Aorta (tissue), 5 donors: ENCODE measurements at places on chromosomes 7 and 10. TPM values are rescaled to one million over a fixed set of nuclear protein-coding genes. Genes with fewer than 3 reads are reported as not detected.

OR2A12 gene
- not detected for polyA plus RNA-seq

TAS2R3 gene
- polyA plus RNA-seq: 0.15 TPM

FAM221A gene
- 9.8 TPM for polyA plus RNA-seq

CRYGN gene
- 1.4 TPM for polyA plus RNA-seq

FKBP6 gene
- not detected for polyA plus RNA-seq

PCBD1 gene
- 84.3 TPM for polyA plus RNA-seq

MNX1 gene
- polyA plus RNA-seq: not detected

POT1 gene
- polyA plus RNA-seq: 19.7 TPM

WDFY4 gene
- 1.9 TPM for polyA plus RNA-seq

TMEM225B gene
- 1.3 TPM for polyA plus RNA-seq

MYL7 gene
- polyA plus RNA-seq: 2.6 TPM

PLXNA4 gene
- 1.3 TPM for polyA plus RNA-seq

WNT8B gene
- polyA plus RNA-seq: not detected

ZYX gene
- polyA plus RNA-seq: 305 TPM

SH2D4B gene
- polyA plus RNA-seq: not detected

HGF gene
- polyA plus RNA-seq: 9.9 TPM

FRAT2 gene
- polyA plus RNA-seq: 7.0 TPM

IKZF1 gene
- polyA plus RNA-seq: 2.5 TPM
